Mucosa of gallbladder (tissue), 1 donor: ENCODE measurements at places on chromosomes 4 and X. TPM values are rescaled to one million over a fixed set of nuclear protein-coding genes. Genes with fewer than 3 reads are reported as not detected.

GRCh38 chr4:181140037-181140603 is 1103.1 kb upstream of the TENM3 start:
- no peak for DNase-seq

- DNase-seq: no peak
These were observed 2.9 kb downstream of the S100P start for GRCh38 chr4:6696611-6697010.

- no peak for DNase-seq
These were observed 305.1 kb downstream of the LDB2 start for GRCh38 chr4:16593386-16593785.

GRCh38 chrX:24131476-24131875 is 18.1 kb upstream of the ZFX start:
- no peak for DNase-seq

DNA sequence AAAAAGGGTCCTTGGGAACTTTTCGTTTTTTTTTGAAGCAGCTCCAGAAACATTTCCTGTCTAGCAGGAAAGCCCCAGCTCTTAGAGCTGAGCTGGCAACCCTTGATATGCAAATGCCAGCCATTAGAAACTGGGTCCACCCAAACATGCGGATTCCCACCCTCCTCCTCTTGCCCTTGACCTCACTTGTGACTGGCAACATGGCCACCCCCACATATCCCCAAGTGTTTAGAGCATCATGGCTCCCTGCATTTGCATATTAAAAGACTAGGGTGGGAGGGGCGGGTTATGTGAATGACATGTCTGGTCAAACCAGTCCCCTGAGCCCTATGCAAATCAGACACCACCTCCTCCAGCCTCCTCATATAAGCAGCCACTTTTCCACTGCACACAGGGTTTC is 671.1 kb downstream of the FAT4 start:
- DNase-seq: no peak

DNA sequence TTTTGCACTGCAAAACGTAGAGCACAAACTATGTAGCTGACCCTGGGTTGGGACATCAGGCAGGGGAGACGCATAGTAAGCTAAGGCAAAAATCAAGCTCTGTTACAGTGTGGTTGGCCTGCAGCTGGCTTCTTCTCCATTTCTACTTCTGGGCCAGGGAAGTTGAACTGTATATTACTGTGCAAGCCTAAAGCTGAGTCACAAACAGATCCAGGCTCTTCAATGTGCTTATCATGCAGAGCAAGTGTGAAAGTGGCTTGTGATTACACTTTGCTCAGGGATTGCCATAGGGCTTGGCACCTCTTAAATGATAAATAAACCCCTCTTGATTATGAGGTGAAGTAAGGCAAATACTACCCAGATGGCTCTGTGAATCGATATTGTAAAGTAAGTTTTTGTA is 40.5 kb downstream of the CLDN34 start:
- no peak for DNase-seq

GRCh38 chr4:1380368-1381151 is 25.7 kb downstream of the NKX1-1 start:
- no peak for DNase-seq

DNA sequence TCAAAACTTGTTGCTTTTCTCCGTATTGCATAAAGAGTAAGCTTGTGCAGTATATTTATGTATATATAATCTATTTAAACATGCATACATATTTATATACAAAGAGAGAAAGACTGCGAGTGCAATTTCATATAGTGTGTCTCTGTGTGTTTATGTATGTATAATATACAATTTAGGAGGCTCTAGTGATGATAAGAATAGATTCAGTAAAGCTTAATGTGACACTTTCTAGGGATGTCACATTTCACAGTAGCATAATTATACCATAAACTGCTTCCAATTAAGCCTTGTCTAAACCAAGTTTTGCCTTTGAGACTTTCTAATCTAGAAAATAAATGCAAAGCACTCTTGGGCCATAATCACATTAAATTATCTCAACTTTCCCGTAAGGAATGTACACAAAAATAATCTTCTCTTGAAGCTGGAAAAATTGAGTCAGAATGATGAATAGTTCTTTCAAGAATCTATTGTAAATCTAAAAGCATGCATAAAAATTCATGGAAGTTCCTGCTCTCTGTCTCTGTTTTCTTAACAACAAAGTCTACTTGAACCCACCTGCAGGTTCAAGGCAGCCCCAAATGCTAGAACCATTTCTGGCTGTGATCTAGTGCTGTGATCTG is 114.1 kb upstream of the NPY2R start:
- no peak for DNase-seq

GRCh38 chr4:103289186-103289585 is 91.0 kb upstream of the CENPE start:
- DNase-seq: no peak

GRCh38 chr4:180641495-180641894 is 1601.7 kb upstream of the TENM3 start:
- no peak for DNase-seq

DNA sequence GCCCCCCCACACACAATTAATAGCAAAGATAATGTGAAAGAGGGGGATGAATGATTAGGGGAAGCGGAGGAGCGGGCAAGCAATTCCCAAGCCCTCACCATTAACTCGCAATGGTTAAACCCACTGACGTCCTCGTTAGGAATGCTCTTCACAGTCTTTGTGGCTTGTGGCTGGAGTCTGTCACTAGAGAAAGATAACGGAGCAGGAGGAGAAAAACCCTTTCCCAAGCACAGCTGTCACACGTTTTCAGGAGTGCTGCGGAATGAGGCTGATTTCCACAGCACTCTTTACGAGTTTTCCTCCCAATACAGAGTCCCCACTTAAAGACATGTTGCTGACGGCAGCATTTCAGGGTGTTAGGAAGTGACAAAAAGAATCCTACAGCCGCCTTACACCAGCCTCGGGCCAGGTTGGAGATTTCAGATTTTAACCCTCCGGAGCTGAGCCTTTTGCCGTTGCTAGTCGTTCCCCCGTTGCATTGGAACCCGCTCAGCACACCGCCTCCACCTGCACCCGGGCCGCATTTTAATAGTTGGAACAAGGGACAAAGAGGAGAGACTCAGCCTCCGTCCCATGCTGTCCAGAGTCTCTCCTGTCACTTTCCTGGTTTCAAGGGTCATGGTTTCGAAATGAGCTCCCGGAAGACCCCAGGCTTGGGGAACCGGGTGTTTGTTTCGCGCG is 92.2 kb downstream of the GEMIN8 start:
- no peak for DNase-seq

GRCh38 chrX:132615391-132616131 is 126.7 kb upstream of the MBNL3 start:
- peak; percentile 32 for DNase-seq

- no peak for DNase-seq
These were observed 921.8 kb upstream of the FTHL17 start for GRCh38 chrX:31993637-31994036.

DNA sequence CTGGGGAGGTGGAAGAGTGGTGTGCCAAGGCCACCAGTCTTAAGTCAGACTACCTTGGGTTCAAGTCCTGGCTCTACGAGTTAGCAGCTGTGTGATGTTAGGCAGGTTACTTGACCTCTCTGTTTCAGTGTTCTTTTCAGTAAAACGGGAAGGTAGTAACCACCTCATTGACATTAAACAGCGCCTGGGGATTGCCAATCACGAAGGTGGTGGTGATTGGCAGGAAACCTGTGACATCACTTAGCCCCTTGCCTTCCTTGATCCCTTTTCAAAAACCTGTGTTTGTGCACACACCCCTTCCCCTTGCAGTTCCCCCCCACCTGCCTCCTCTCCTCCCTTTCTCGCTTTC is 7.6 kb downstream of the KLF3 start:
- no peak for DNase-seq

GRCh38 chrX:80648023-80648422 is 161.7 kb downstream of the BRWD3 start:
- no peak for DNase-seq

DNA sequence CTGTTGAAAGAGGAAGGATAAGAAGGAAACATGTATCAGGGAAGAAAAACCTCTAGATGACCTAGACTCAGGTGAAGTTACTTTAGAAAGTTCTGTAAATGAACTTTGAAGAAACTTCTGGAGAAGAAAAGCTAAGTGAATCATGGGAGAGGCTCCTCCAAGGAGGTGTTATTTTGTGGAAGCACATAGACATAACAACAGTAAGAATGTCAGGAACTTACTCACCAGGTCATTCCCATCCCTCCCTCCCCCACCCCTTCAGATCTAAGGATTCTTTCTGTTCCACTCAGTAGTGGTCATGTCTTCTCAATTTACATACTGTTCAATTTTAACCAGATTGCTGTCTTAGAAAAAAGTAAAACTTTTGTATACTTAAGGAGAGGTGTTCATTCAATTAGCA is 310.5 kb upstream of the DDX53 start:
- no peak for DNase-seq

DNA sequence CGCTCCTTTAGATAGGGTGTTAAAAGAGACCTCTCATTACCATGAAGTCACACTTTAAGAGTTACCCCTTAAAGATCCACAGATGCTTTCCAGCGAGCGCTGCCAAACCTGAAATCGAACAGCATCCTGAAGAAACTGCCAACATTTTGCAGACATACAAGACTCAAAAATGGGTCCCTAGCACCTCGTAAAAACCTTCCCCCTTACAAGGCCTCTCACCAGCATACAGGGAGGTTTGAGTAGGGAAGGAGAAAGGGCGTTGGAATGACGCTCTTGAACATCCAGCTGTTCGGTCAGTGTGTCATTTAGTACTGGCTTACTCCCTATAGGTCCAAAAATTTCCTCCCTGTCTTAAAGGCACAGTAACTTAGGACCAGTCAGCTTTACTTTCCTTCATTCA is 45.3 kb upstream of the PGRMC1 start:
- no peak for DNase-seq

DNA sequence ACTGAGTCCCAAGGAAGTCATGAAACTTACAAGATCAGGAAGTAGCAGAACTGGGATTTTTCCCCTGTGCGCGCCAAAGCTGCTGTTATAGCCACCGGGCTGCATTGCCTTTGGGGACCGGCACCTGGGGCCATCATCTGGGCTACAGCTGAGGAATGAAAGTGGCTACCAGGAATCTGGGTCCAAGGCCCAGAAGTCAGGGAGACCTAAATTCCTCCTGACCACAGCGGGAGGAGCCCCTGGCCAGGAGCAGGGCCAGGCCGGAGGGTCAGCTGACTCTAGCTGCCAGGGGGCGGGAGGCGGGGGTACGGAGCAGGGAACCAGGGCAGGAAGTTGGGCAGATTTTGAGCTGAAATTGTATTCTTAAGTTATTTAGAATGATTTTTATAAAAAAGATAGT is 242.4 kb downstream of the EVC2 start:
- DNase-seq: no peak

- no peak for DNase-seq
These were observed 29.7 kb downstream of the MANBA start for GRCh38 chr4:102730968-102731533.

- no peak for DNase-seq
These were observed 24.1 kb upstream of the PI4K2B start for GRCh38 chr4:25209702-25210101.

DNA sequence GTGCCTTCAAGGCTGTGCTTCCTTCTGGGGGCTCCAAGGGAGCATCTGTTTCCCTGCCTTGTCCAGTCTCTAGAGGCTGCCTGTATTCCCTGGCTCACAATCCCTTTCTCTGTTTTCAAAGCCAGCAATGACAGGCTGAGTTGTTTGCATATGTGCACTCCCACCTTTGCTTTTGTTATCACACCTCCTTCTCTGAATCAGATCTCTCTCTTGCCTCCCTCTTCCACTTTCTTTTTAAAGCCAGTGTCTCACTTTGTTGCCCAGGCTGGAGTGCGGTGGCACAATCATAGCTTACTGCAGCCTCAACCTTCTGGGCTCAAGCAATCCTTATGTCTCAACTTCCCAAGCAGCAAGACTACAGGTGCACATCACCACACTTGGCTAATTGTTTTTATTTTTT is 37.1 kb upstream of the LEF1 start:
- no peak for DNase-seq

GRCh38 chrX:108332281-108332680 is 105.9 kb downstream of the COL4A6 start:
- no peak for DNase-seq

DNA sequence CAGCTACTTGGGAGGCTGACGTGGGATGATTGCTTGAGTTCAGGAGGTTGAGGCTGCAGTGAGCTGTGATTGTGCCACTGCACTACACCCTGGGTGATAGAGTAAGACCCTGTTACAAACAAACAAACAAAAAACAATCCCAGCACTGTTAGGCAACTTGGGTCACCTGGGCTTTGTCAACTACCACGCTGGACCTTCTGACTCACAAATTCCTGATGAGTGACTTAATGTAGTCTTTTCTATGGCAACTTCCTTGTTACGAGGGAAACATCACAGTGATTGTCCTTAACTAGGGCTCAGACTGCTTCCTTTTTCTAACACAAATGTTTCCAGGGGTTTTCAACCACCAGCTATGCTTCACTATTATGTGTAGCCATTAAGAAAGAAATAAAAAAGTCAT is 128.8 kb upstream of the GPC4 start:
- DNase-seq: peak; percentile 55

GRCh38 chrX:21374994-21375707 is 933 bp downstream of the CNKSR2 start:
- no peak for DNase-seq

DNA sequence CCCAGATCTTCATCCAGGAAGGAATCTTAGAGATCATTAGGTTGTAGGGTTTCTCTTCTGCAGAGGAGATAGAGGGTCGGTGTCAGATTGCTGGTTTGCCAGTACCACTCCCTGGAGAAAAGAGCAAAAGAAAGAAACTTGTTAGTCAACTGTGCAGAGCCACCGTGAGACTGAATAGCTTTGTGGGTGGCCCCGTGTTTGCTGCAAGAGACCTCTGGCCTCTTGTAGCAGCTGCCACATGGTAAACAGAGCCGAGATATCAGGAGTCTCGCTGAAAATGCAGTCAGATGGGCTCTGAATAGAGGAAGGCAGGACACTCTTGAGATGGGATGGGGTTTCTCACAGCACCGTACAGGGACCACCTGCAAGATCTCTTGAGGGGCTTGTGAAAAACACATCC is 149.7 kb downstream of the PTTG2 start:
- peak; percentile 59 for DNase-seq

The SUPT20HL2 gene
- not detected for total RNA-seq

The TEX13D gene
- not detected for total RNA-seq

The PASD1 gene
- total RNA-seq: not detected

The KLF8 gene
- 5.0 TPM for total RNA-seq

The CABS1 gene
- total RNA-seq: not detected

The STPG2 gene
- total RNA-seq: 2.2 TPM

The CPE gene
- total RNA-seq: 39.6 TPM

The ERCC6L gene
- total RNA-seq: 0.23 TPM

The TMEM154 gene
- total RNA-seq: 2.2 TPM

The CPZ gene
- total RNA-seq: 6.3 TPM

The TMPRSS11D gene
- total RNA-seq: not detected

The RIBC1 gene
- 2.6 TPM for total RNA-seq

The MAOA gene
- total RNA-seq: 126 TPM

The KLB gene
- not detected for total RNA-seq

The DCAF12L2 gene
- 0.46 TPM for total RNA-seq

The MID1IP1 gene
- 58.5 TPM for total RNA-seq

The ARHGAP36 gene
- total RNA-seq: 0.89 TPM

The TMPRSS11E gene
- not detected for total RNA-seq
